Thyroid gland (tissue), 4 donors: ENCODE measurements at places on chromosomes 3 and 15. TPM values are rescaled to one million over a fixed set of nuclear protein-coding genes. Genes with fewer than 3 reads are reported as not detected.
A peak's percentile ranks its signal among the peaks of the same experiment; 100 is the strongest.

Gene PLSCR2
- not detected for total RNA-seq

DNA sequence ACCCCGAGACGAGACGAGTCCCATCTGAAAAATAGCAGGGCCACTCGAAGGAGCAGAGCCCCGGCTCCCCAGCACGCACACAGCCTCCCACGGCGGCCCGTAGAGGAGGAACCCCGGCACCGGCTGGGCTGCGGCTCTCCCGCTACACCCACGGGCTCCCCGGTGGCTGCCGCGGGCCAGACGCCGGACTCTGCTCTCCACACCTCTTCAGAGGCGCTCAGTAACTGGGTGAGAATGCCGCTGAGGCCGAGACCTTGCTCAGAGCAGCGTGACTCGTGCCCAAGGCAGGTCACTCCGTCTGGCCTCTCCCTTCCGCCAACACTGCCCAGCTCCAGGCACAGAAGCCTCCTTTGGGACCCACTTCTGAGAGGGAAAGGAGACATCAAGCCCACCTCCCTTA, 34.4 kb downstream of the TNK2 start:
- H3K36me3 ChIP-seq = peaks cover 3% of the 10 kb centered on the region
- H3K27me3 ChIP-seq = no peaks in the 10 kb centered on the region
- peak overlapping the region; percentile 88 for H3K27ac ChIP-seq
- H3K4me3 ChIP-seq = no peak overlapping the region

GRCh38 chr15:27341780-27342343, 370.9 kb downstream of the GABRG3 start:
- no peak overlapping the region for H3K27ac ChIP-seq
- H3K4me1 ChIP-seq = no peaks in the 10 kb centered on the region
- H3K4me3 ChIP-seq = no peak overlapping the region
- no peaks in the 10 kb centered on the region for H3K27me3 ChIP-seq
- H3K36me3 ChIP-seq = no peaks in the 10 kb centered on the region
- DNase-seq = peak; percentile 13

DNA sequence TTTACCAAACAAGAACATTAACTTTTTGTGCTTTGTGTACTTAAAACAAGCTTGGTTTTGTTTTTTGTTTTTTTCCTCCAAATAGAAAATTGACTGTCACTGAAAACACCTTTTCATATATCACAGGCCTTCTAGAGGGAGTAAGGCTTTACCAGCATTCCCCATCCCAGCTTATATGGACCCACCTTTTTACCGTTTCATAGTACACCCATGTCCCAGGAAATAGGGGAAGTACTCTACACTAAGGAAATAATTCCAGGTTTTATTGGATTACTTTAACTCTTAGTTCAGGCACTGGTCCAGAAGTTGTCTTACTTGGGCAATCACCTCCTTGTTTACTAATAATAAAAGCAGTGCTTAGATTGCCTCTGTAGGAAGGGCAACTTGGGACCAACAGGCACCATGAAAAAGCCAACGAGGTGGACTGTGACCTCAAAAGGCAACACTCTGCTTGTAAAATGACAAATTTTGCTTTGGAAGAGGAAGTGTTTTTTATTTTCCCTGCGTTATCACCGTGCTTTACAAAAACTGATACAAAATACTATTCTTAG, 26.2 kb downstream of the HMG20A start:
- no peak overlapping the region for H3K4me3 ChIP-seq
- no peaks in the 10 kb centered on the region for H3K27me3 ChIP-seq
- no peaks in the 10 kb centered on the region for H3K36me3 ChIP-seq
- no peak overlapping the region for H3K27ac ChIP-seq
- DNase-seq = no peak
- H3K4me1 ChIP-seq = no peaks in the 10 kb centered on the region

- no peak for DNase-seq
- H3K4me3 ChIP-seq = no peak overlapping the region
- no peak overlapping the region for H3K27ac ChIP-seq
- peaks cover 33% of the 10 kb centered on the region for H3K36me3 ChIP-seq
- no peaks in the 10 kb centered on the region for H3K4me1 ChIP-seq
- H3K27me3 ChIP-seq = no peaks in the 10 kb centered on the region
Measured at GRCh38 chr15:74928771-74929198, 9.1 kb downstream of the COX5A start.

Gene ZWILCH
- 6.4 TPM for total RNA-seq

DNA sequence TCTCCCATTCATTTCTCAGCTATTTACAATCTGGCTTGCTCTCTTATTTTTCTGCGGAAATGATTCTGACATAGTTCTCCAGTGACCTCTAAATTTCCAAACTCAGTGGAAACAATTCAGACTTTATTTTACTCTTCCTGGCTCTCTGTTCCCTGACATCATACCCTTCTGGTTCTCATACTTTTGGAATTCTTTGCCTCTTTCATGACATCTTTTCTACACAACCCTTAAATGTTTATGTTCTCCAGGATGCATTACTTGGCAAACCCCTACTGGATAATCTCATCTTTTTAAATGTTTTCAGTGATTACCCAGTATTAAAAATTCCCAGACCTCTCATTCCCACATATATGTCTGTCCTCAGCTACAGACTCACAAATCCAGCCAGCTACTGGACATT, 23.9 kb upstream of the PLSCR4 start:
- H3K4me3 ChIP-seq = no peak overlapping the region
- no peaks in the 10 kb centered on the region for H3K4me1 ChIP-seq
- no peaks in the 10 kb centered on the region for H3K27me3 ChIP-seq
- no peak for DNase-seq
- H3K27ac ChIP-seq = peak overlapping the region; percentile 44
